Pulmonary artery endothelial cell (primary cell): ENCODE measurements at places on chromosomes 12 and 14.

- no peak for DNase-seq
Observed at GRCh38 chr14:91796617-91797347, 64.9 kb upstream of the CATSPERB start.

- no peak for DNase-seq
Observed at GRCh38 chr14:95375539-95376109, 55.9 kb upstream of the CLMN start.

GRCh38 chr12:57090924-57091637 lies 2.2 kb downstream of the NAB2 start:
- DNase-seq, result no peak

GRCh38 chr12:42705863-42706262 lies 116.3 kb upstream of the PRICKLE1 start:
- peak; percentile 83 for DNase-seq

DNA sequence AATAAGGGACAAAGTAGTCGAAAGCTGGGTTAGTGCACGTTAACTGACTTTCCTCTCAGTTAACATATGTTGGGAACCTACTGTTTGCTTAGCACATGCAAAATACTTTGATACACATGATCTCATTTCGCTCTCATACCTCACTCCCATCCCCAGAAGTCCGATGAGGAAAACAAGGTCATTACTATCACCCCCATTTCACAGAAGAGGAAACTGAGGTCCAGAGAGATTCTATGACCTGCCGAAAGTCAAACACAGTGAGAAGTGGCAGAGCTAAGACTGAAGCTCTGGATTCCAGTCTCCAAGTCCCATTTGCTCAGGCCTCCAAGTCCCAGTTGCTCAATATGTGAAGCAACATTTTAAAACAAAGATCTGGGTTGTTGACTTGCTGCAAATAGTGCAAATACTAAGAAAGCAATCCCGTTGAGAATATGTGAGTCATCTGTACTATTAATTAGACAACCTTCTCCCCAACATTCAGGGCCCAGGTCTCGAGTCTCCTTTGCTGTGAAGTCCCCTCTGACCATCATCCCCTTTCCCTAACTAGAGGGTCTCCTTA lies 170.6 kb upstream of the PWP1 start:
- no peak for DNase-seq

DNA sequence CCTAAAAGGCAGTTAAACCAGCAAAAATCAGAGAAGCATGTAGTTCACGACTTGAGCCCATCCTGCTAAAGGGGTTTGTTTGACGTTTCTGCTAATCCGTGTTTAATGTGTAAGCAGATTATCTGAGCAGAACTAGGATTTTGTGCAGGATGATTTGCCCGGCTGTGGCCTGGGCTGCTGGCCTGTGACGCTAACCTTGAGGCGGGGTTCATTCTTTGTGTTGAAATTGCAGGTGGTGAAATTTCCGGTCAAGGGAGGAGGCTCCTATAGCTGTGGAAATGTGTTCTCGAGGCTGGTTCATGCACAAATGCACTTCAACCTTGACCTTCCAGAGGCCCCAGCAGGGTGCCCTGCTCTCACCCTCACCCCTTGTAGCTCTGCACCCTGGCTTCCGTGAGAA lies 63.7 kb downstream of the SLC24A4 start:
- no peak for DNase-seq

DNA sequence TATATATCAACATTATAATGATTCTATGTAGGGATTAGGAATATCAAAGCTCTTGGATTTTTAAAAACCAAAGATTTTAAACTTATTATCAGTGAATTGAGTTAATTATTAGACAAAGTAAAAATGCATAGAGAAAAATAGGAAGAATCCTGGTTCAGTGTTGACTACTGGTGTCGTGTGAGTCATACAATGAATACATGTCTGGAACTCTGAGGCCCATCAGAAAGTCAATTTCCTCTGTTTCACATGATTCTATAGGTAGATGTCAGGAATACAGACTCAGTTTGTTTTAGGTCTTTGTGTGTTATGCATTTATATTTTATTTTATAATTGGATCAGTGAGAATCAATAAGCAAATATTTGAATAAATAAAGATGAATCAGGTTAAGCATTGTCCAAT lies 84.5 kb upstream of the RTL1 start:
- no peak for DNase-seq

DNA sequence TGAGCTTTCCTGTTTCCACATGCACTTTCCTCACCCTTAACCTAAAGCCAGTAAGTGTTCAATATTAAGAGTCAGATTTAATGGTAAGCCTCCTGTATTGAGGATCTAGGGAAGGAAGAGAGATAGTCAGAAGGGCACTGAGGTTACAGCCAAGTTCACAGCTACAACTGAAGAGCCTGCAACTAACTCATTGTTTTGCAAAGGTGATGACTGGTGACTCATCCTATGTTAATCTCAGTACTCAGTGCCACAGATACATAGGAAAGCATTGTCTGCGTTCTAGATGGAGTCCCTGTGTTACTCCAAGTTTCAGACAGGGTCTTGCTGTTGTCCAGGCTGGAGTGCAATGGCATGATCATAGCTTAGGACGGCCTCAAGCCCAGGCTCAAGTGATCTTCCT lies 157.0 kb upstream of the RBM19 start:
- no peak for DNase-seq

DNA sequence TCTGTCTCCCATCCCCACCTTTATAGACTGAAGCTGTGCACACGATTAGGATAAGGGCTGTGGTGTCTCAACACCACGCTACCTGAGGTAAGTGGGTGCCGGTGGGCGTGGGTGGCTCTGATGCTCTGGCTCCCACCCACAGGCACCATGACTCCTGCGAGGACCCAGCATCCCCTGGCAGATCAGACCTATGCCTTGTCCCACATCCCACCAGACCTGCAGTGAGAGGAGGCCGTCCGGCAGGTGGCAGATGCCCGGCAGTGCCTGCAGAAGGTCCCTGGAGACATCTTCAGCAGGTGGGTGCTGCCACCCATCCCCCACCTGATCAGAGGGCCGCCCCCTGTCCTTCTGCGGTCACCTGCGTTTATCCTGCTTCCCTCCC lies 104.4 kb upstream of the PRB2 start:
- no peak for DNase-seq

GRCh38 chr12:123490089-123490488 lies 32.1 kb downstream of the SNRNP35 start:
- DNase-seq, result no peak

GRCh38 chr14:105491366-105491973 lies 424 bp downstream of the TEDC1 start:
- no peak for DNase-seq
